Fibroblast of lung (primary cell): ENCODE measurements at places on chromosomes 11 and 22.

DNA sequence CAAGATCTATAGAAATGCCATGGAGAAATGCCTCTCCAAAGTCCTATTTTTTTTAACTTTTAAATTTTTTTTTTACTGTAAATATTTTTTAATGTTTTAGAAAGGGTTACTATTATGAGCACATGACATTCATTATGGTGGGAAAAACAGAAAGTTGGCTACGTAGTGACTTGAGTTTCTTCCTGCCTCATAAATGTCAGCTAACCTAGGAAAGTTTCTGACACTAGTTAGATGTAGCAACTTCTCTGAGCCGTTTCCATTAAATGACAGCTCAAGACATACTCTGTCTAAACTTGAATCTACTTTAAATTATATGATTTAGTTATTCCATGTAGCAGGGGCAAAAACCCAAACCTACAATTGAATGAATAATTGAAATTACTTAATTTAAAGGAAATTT lies 18.4 kb upstream of the CTSC start:
- DNase-seq: no peak

- DNase-seq: no peak
Observed at GRCh38 chr22:44276706-44277356, 35.9 kb downstream of the SHISAL1 start.

- DNase-seq: no peak
Observed at GRCh38 chr22:19800761-19801244, 40.2 kb downstream of the TBX1 start.

DNA sequence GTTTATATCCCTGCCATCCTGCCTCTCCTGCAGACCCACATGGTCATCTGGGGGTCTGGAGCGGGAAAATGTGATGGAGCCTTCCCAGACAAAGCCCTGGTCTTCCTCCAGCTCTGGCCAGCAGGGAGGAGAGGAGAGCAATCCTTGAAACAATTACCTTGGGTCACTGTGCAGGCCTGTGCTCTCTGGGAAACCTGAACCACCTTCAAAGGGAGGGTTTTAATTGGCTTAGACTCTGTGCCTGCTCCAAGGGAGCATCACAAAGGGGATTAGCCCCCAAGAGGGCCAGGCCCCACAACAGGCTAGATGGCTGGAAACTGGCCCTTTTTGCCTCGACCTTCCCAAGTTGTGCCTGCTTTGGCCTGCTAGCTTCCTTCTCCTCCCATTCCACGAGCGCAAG lies 351.9 kb downstream of the TENM4 start:
- no peak for DNase-seq

DNA sequence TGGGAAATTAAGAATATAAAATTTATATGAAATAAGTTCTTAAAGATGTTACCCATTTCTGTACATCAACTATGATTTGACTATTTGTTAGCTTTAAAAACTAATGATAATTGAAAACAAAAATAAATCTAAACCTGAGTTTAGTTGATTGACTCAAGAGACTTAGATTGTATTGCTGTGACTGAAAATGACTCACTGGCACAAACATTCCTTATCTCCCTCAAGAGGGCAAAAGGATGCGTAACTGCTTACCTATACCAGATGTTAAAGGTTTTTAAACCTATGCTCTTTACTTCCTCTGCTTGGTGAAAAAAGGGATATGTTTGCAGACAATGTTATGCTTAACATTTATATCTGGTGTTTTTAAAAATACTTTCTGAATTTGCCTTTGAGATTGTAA lies 30.3 kb downstream of the ATM start:
- DNase-seq: no peak

DNA sequence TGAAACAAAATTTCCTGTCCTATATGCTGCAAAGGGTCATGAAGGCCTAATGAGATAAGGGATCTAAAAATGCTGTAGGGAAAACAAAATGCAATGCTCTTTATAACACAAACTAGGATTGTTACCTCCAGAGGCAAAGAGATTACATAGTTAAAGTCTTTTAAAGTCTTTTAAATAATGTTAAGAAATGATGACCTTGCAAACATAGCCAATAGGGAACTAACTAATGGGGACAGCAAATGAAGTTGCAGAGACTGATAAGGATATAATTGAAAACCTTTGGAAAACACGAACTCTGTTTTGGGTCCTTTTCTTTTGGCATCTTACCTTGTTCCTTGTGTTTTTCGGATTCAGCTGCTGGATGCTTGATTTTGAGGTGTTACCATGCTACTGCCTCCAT lies 485.9 kb downstream of the KCNA4 start:
- DNase-seq: no peak

DNA sequence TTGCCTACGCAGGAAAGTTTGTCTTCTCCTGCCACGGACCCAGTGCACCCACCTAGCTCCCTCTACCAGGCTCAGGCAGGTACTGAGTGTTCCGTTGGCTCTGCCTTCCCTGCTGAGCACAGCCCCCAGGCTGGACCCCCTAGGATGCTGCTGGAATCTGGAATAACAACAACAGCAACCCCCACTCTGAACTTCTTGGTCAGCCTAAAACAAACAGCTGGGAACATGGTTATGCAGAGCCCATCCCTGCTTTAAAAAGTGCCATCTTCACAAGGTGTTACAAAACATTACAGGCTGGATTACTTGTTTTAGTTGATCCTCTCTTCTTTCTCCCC lies 1.8 kb downstream of the OPCML start:
- DNase-seq: no peak

DNA sequence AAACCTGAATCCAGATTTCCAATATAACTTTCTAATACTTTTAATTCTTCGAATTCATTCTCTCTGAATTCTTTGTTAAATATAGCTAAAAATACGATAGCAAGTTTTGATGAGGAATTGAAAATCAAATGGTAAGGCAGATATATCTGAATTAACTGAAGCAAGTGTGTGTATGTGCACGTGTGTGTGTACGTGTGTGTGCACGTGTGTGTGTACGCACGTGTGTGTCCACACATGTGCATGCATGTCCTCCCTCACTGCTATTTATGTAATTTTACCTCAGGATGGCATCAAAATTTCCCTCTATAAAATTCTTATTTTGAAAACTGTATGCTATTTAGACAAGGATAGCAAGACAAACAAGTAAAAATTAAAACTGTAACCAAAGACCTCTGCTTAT lies 961.3 kb upstream of the CNTN5 start:
- DNase-seq: no peak

DNA sequence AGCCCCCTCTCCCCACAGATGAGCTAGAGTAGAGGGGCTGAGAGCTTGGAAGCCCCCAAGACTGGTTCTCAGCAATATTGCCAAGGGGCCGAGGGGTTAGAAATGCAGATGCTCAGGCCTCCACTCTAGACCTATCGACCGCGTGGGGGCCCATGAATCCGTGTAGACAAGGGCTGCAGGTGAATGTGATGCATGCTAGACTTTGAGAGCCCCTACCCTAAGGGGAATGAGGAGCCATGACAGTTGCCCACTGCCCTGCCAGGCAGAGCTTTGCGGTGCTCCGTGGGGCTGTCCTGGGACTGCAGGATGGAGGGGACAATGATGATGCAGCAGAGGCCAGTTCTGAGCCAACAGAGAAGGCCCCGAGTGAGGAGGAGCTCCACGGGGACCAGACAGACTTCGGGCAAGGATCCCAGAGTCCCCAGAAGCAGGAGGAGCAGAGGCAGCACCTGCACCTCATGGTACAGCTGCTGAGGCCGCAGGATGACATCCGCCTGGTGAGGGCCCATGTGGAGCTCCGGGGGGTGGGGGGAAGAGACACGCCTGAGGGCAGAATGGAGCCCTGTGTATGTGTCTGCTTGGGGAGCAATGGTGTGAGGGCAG lies 1.3 kb downstream of the SSH3 start:
- no peak for DNase-seq

DNA sequence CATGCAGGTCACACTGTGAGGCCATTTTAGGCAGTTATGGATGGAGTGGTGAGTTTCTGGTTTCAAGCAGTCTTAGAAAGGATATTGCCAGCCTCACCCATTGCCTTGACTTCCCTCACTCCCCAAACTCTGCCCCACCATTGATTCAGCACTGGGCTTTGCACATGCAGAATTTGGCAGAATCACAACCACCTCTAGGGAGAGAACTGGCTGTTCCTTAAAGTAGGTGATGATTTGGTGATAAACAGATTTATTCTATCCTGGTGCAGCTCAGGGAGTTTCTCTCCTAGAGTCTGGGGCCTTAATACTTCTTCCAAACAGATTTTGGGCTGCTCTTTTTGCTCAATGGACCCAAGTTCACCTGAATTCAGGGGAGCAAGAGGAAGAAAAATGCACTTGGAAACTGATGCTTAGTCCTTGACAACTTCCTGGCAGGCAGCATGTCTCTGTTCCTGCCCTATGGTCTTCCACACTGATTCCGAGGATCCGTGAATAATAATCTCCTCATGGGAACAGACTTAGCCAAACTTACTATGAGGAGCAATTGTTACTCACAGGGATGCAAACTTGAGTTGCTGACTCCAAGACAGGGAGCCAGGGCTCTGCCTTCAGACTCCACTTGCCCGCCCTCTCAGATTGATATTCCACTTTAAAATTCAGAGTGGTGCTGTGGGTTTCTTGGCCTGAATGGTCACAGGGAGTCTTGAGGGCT lies 129.7 kb upstream of the PARVA start:
- no peak for DNase-seq

- no peak for DNase-seq
Observed at GRCh38 chr11:35272391-35272902, 133.5 kb downstream of the CD44 start.

- no peak for DNase-seq
Observed at GRCh38 chr11:72254299-72254993, 10.5 kb upstream of the PHOX2A start.

GRCh38 chr11:18394928-18395734 lies 768 bp downstream of the LDHA start:
- DNase-seq: peak; percentile 12

DNA sequence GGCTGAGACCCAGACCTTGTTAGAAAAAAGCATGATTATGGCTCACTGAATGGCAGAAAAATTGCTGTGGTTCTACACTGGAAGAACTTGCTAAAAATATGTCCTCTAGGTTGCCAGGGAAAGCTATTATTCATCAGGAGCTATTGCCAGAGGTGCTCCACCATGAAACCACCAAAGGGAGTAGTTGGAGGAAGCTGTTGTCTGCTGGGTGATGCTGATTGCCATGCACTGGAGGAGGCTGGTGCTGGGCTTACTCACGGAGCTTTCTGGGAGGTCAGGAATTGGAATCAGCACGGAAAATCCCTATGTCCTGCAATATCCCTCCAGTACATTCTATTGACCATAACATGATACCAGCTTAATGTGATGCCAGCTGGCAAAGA lies 199.6 kb upstream of the ZBED5 start:
- peak; percentile 34 for DNase-seq

DNA sequence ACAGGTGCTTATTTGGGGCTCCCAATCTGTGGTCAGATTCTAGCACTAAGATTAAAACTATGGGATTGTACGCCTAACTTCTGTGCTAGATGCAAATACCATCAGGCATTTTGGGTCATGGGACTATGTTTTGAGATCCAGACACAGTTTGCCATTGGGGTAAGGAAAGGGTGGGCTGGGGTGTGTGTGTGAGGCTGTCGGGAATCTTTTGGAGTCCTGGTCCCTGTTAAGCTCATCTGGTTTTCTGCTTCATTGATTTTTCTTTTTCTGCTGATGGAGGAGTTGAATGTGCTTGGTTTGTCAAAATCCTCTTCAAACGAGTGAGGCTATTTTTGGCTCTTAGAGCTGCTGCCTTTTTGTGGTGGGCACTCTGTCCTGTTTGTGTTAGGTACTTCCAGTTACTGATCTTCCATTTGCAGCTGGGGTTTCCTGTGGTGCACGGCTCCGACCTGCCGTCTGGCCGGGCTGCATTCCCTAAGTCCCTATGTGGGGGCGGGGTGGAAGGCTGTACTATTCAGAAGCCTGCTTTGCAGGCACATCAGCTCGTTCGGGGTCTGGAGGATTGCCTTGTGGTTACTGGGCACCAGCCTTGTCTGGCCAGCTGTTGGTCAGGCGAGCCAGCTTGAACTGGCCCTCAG lies 2.9 kb downstream of the BCR start:
- peak; percentile 80 for DNase-seq

- no peak for DNase-seq
Observed at GRCh38 chr22:49155770-49156580, 671.7 kb downstream of the BRD1 start.

- no peak for DNase-seq
Observed at GRCh38 chr11:64784813-64785581, 6.7 kb upstream of the SF1 start.

- no peak for DNase-seq
Observed at GRCh38 chr11:16812274-16812673, 73.8 kb downstream of the C11orf58 start.
